Stimulated activated CD4-positive, alpha-beta T cell treated with anti-CD3 and anti-CD28 coated beads, Interleukin-15, amount 100 ng/mL, for 1 hour (primary cell): ENCODE measurements at places on chromosomes 3 and 15.

GRCh38 chr3:138376663-138377062 lies 28.3 kb downstream of the MRAS start:
- no peak for DNase-seq

GRCh38 chr3:183073839-183074238 lies 25.5 kb downstream of the MCCC1 start:
- no peak for DNase-seq

DNA sequence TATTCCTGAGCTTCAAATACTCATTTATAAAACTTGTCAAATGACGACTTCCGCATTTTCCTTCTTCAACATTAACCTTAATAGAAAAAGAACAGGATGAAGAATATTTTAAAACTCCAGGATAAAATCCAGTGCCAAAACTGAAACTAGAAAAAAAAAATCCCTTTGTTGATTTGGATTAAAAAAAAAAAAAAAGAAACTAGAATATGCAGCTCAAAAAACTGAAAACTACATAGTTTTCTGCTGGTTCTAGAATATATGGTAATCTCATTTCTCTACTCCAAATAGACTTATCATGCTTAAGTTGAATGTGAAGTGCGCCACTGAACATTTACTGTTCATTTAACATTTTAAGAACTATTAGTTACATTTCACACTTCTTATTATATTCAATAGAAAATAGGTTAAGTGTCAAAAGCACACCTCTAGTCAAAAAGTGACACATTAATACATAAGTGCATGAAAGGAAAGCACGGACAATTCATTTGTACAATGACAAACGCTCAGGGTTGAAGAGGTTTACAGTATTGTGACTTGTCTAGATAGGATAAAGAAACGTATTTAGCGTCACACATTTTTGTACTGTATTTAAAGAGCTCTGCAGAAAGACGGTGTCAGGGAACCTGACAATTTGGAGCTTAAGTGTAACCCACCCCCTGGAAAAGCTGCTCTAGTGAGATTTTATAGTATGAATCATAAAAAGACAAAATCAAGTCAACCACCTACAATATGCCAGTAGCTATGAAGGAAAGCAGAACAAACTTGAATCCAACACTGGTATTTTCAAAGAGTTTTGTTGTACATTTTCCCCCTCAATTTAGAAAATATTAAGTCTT lies 5.8 kb downstream of the TRA2B start:
- no peak for DNase-seq

DNA sequence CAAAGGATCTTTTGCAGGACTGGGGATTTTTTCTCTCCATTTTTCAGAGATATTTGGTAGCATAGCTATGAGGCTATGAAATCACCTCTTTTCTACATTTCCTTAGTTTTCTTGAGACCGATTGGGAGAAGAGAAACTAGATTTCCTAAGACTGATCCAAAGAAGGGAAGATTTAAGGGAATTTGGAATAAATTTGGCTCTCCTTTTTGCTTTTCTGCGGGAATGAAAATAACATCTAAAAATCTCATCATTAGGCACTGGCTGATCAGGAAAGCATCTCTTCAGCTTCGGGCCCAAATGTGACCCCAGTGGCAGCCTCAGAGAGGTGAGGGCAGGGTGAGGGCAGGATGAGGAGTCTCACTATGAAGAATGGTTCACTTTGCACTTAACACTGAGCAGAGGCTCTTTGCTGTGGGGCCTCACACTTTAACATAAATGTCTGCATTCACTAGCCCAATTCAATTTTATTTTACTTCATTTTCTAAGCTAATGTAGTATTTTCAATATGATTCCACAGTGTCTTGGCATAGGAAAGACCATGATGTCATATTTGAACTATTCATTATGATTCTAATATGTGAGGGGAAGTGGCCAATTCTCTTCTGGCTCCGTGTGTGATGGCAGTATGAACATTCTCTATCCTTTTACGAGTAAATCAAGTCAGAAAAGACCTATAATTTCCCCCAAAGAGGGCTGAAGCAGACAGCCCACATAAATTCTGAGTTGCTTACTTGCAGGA lies 193.2 kb downstream of the MEX3B start:
- no peak for DNase-seq

- no peak for DNase-seq
Measured at GRCh38 chr3:187922704-187923416, 177.6 kb upstream of the BCL6 start.

GRCh38 chr3:66220066-66220465 lies 735 bp upstream of the SLC25A26 start:
- DNase-seq, result no peak

- no peak for DNase-seq
Measured at GRCh38 chr15:60062826-60063225, 58.7 kb downstream of the FOXB1 start.

- no peak for DNase-seq
Measured at GRCh38 chr3:106097817-106098435, 229.1 kb upstream of the CBLB start.

GRCh38 chr15:66498501-66499386 lies 1.2 kb upstream of the SNAPC5 start:
- no peak for DNase-seq

DNA sequence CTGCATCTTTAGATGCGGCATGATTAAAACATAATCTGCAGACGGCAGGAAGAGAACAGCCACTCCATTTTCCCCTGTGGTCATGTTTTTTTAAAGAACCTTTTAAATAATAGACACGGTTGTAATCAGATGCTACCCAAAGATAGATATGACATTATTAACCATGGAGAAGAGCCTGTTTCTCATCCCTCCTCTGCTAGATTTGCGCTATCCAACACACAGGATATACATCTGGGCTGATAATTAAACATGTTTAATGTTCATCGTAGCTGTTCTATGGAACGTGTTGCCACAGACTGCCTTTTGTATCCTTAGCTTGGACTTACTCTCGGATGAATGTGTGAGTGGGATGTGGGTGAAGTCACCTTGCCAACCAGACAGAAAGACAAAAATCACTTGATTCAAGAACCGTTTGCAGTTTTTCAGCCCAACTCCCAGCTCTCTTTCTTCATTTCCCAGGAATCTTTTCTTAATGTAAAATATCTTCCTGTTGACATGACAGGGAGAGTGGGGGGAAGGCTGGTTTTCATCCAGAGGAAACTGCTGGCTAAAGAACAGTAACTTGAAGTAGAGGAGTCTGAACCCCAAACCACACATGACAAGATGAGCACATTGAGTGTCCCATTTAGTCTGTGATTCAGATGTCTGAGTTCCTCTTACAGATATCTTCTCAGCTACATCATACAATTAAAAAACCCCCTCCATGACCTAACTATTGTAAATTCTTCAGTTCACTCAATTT lies 118.6 kb upstream of the PRICKLE2 start:
- no peak for DNase-seq

GRCh38 chr15:64149893-64150578 lies 1.5 kb upstream of the SNX22 start:
- no peak for DNase-seq

DNA sequence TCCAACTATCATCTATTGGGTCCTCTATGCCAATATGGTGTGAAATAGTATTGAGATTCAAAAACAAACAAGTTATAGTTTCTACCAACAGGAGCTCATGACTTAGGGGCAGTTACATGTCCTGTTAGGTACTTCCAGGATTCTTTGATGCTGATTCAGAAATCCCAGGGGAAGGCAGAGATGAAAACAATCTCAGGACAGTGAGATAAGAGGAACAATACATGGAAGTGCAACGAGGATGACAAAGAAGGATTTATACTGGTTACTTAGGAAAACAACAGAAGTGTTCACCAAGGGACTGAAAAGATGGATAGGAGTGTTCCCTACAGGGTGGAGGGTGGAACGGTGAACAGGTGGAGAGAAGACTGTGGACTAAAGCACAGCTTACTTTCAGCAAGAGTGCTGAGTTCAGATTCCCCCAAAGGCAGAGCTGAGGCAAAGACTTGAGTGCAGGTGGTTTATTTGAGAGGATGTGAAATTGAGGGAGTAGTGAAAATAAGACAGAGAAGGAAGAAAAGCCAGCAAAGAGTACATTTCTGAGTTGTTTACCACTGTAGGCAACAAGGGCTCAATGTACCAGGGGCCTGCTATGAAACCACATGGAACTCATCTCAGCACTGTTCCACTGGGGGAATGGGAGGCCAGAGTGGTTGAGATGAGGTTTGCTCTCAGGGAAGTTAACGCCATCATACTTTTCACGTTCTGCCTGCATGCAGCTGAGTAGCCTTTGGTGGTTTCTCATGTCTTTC lies 68.1 kb downstream of the TRIM69 start:
- no peak for DNase-seq
